ENCODE measurements at places on chromosomes 2 and 18.

DNA sequence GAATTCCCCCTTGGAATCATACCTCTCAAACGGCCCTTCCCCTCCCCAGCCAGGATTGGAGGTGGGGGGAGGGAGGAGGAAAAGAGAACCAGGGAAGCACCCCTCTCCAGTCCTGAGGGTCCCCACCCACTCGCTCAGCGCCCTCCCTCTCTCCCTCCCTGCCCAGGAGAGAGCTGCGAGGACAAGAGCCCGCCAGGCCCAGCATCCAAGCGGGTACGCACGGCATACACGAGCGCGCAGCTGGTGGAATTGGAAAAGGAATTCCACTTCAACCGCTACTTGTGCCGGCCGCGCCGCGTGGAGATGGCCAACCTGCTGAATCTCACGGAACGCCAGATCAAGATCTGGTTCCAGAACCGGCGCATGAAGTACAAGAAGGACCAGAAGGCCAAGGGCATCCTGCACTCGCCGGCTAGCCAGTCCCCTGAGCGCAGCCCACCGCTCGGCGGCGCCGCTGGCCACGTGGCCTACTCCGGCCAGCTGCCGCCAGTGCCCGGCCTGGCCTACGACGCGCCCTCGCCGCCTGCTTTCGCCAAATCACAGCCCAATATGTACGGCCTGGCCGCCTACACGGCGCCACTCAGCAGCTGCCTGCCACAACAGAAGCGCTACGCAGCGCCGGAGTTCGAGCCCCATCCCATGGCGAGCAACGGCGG, 14.4 kb downstream of the HOXD3 start:
- no peak for DNase-seq

- DNase-seq, result no peak
Observed at GRCh38 chr2:170501421-170502043, 213.6 kb upstream of the SP5 start.

DNA sequence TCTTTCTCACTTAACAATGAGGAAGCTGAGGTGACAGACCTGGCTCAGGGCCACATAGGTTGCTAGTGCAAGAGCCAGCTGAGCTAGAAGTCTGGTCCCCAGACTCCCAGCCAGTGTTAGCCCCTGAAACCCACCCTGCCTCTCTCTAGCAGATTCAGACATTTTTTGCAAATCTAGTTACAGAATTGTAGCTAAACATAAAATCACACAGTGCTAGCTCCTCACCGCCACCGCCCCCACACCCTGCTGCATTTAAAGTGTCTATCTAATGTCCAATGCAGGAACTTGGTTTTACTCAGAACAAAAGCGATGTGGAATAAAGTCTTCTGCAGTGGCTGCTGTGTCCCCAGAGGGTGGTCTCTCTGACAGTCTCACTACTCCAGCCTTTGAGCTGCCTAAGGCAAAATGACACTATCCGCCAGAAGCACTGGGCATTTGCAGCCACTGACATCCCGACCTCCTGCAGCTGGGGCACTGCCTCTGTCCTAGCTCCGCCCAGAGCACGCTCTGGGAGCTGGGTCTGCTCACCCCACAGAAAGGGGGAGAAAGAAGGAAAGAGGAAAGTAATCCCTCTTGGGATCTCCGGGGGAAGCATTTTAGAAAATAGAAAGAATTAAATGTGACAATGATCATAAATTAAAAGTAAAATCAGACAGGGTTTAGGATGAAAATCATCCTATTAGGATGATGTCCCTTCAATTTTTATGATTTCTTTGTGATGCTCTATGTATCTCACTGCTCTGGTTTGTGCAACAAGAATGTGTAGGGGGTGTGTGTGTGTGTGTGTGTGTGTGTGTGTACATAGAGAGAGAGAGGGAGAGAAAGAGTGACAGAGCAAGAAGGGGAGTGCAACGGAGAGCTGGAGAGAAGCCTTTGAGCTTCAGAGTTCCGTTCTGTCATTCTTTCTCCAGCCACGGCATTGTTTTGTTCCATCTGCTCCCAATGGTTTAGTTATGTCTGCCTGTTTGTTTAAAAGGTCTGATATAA, 50.5 kb upstream of the ST8SIA3 start:
- DNase-seq, result no peak

GRCh38 chr2:6653281-6653750, 212.4 kb downstream of the CMPK2 start:
- DNase-seq, result no peak

GRCh38 chr2:214193943-214194342, 216.9 kb upstream of the VWC2L start:
- DNase-seq, result no peak

DNA sequence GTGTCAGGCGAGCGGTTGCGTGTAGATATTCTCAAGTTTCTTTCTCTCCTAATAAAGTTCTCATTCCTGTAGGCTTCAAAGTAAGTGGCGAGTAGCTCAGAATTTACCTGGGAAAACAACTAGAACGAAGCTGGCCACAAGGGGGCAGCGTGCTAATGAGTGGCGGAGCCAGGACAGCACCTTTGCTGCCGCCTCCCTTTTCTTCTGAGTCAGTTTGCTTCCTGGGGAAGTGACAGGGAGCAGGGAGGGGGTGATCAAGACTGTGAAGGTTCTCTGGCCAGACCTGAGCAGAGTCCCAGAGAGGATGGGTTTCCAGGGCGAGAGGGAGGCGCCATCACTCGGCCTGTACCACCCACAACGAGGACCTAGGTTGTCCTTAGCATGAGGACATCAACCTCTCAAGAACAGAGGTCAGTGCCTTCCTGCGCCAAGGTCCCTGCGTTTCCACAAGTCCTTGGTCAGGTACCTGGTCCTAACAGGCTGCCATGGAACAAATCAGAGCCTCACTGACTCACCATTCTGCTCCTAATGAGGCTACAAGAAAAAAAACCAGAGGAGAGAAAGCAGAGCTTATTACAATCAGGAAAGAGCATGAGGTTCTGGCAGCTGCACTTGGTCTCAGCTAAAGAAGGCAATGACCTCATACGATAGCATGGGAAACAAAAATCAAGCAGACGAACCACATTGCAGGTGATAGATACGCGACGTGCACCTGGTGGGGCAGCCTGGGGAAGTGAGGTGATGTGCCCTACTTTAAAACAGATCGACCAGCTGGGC, 98.7 kb downstream of the PLB1 start:
- DNase-seq, result peak; percentile 75

DNA sequence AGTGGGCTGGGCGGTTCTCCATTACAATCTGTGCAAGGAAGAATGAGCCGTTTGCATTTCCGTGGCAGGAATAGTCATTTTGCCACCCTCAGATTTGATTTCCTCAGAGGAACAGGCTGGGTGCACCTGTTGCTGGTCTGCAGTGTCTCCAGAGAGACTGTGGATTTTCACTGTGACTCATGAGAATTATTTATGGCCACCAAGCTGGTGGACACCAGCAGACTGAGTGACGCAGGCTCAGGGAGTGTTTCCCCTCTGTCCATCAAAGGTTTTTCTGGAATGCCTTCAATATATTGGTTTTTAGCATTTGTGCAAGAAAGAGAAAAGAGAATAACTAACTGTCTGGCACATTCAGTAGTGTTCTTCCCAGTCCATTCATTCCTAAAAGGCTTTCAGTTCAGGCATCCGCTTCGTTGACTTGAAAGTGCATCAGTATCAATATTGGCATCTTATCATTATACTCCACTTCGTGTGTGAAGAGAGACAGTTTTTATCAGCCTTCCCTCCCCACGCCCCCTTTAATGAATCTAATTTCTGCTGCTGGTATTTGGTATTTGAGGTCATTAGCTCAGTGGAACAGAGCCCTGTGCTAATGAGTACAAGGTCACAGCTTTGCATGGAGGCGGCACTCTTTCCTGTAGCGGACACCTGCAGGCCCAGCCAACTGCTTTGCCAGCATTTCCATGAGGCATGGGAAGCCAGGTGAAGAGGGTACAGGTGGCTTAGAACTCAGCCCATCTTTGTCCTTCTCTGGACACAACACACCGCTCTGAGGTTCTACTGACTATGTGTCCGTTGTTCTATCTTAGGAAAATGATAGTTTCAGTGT, 39.9 kb downstream of the PRKCE start:
- DNase-seq, result no peak

GRCh38 chr2:36449943-36450392, 94.4 kb downstream of the CRIM1 start:
- DNase-seq, result no peak

DNA sequence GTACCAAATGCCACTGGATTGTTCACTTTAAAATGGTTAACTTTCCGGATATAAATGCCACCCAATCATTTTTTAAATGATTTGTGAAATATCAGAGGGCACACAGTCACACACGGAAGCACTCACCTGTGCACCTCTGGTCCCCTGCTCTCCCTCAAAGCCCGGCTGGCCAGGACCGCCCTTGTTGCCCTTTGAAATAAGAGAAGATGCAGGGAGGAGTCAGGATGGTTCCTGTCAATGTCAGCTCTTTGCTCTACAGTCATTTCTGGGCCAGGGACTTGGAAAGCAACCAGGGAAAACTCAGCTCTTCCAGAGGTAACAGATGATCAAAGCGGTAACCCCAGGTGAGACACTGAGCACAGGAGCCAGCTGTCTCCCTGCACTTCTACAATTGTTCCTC, 60.7 kb downstream of the COL6A3 start:
- DNase-seq, result no peak

DNA sequence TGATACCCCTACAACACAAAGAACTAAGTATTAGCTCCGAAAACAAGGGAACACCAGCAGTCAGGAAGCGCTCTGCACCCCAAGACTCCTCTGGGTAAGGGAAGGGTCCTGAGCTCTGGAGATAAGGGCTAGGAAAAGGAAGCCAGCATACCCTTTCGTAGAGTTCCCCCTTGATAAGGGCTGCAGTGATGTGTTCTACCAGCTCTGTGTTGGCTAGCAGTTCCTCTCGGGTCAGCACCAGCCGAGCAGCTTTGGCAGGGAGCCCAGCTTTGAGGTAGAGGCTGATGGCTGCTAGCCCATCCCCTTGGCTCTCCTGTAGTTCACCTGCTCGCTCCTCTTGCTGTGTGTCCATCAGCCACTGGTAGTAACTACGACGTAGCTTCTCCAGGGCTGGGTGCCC, 18.9 kb downstream of the KRTCAP3 start:
- no peak for DNase-seq

GRCh38 chr2:191666732-191667131, 11.2 kb upstream of the NABP1 start:
- DNase-seq, result no peak

GRCh38 chr2:15142069-15142689, 419.0 kb downstream of the NBAS start:
- DNase-seq, result no peak

- no peak for DNase-seq
Observed at GRCh38 chr18:33114749-33115148, 325.8 kb downstream of the CCDC178 start.

DNA sequence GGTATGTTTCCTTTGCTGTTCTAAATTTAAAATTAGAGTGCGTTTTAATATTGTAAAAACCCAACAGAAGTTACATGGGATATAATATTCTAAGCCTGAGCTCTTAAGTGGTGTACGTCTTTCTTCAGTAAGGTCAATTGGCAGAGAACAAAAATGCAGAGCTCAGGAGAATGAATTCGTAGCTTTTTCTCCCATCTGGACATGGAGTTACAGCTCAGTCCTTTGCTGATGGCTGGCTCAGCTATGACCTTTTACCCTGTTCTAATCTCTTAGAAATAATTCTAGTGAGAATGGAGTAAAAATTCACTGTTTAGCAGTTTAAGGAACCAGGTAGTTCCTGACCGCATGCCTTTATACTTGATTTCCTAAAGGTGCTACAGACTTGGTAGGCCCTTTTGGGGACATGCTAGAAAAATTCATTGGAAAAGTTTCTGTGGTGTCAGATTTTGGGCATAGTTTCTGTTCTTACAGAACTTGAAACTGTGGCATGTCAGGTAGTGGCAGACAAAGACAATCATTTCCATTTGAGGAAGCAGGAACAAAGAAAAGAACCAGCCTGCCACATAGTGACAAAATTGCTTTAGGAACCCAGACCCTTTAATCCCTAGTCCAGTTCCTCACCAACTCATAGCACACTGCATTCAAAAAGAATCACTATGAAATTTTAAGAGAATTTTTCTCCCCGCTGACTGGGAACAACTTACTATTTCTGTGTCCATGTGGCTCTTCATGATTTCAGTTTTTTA, 566.8 kb upstream of the ZNF804A start:
- no peak for DNase-seq

DNA sequence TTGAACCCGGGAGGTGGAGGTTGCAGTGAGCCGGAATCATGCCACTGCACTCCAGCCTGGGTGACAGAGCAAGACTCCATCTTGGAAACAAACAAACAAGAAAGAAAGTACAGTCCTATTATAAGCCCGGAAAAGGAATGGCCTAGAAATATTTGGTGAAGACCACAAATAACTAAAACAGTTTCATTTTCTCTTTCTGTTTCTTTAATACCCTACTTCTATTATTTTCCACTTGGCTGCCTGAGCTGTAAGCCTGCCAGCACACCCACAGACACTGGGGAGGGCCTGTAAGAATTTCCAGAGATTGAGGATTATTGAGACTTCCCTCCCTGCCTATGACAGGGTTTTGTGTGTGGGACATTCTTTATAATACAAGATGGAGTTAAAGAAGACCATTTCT, 188.0 kb upstream of the DCC start:
- DNase-seq, result no peak

DNA sequence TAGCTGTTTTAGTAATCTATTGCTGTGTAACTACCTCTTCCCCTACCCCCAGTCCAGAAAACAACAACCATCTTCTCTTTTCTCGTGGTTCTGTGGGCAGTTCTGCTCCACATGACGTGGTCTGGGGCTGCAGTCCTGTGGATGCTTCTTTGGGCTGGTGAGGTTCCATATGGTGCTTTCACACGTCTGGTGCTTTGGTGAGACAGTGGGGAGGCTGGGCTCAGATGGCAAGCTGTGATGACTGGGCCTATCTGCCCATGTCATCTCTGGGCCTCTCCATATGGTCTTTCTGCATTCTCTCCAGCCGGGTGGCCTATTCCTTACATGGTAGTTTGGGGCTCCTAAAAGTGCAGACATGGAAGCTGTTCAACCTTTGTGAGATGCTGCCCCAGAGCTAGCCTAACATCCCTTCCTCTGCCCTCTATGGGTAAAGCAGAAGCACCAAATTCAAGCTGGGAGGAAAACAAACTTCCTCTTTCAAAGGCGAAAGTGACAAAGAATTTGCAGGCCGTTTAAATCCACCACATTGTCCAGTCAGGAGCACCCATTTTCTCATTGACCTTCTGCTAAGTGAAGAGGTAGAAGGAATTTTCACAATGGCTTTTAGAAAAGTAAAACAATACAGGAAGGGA, 68.3 kb upstream of the IL1R1 start:
- DNase-seq, result no peak

- no peak for DNase-seq
Observed at GRCh38 chr2:71602115-71602495, 148.7 kb downstream of the DYSF start.

GRCh38 chr2:10162586-10163497, 40.3 kb downstream of the RRM2 start:
- DNase-seq, result no peak

- no peak for DNase-seq
Observed at GRCh38 chr2:144489315-144489916, 30.5 kb downstream of the ZEB2 start.

- DNase-seq, result no peak
Observed at GRCh38 chr2:45439788-45440773, 171.0 kb downstream of the SRBD1 start.

- no peak for DNase-seq
Observed at GRCh38 chr2:195686564-195686963, 29.5 kb downstream of the SLC39A10 start.

GRCh38 chr18:44238454-44238853, 442.2 kb upstream of the SETBP1 start:
- no peak for DNase-seq

GRCh38 chr2:84487298-84487996, 28.4 kb upstream of the SUCLG1 start:
- no peak for DNase-seq

GRCh38 chr18:9930299-9930884, 16.6 kb downstream of the VAPA start:
- no peak for DNase-seq

Data from iPS DF 6.9 (cell line).